T-helper 22 cell (primary cell): ENCODE measurements at places on chromosomes 12 and 14.

DNA sequence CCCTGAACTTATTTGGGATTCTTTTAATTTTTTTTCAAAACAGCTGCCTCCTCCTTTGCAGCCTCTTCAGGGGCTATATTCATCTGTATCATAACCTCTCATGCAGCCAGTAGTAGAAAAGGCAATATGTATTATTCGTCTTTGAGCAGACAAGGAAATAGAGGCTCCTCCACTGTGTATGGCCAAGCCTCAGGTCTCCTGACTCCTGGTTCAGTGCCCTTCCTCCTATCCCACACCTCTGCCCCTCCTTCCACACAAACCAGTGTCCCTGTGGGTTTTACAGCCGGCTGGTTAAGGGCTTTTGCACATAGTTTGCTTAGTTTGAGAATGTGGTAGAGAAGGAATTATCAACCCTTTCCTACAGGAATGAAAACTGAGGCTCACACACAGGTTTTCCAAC is 8.8 kb upstream of the ACVRL1 start:
- no peak for DNase-seq

DNA sequence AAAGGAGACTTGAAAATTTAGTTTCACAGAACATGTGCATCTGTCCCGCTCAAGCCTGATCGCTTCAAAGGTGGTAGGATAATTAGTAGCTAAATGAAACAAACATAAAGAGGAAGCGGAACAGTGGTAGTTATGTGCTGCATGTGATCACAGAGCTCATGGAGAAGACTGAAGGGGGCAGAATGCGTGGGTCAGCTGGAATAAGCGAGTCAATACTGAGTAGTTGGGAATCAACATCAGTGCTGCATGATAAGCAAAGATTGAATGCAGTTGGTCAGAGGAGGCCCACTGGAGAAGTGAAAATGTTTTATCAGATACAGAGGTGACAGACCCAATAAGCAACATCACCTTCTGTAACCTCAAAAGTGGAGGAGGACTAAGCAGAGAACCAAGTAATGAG is 95.1 kb upstream of the RFX4 start:
- DNase-seq, result no peak

GRCh38 chr12:2960390-2960956 is 1.3 kb downstream of the TEAD4 start:
- no peak for DNase-seq

DNA sequence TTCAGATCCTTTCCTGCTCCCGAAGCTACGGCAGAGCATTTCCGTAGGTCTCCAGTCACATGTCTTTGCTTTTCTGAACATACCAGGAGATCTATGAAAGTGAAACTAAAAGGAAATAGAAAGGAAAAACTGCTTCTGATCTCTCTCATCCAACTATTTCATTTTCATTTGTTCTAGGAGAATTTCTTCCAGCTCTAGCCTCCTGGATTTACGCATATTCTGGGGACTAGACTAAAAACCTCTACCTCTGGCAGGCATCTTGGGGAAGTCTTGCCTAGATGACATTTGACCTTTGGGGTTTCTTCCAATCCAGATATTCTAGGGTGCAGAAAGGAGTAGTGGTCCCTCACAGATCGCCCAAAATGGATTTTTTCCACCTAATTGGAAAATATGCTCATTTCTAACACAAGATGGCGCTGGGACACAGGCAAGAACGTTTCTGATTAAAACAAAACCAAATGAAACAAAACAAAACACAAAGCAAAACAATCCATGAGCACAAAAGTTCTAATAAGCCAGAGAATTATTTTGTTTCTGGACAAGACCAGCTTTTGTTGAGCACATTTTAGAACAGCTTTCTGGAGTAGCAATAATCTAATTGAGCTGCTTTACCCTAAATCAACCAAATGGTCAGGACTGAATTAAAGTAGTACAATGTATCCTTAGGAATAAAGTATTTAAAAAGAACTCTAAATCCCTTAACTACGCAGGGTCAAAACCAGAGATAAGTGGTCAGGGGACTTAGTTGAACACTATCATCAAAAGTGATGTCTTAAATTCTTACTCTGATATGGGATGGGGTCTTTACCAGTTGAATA is 12.3 kb upstream of the PARP11 start:
- DNase-seq, result no peak

DNA sequence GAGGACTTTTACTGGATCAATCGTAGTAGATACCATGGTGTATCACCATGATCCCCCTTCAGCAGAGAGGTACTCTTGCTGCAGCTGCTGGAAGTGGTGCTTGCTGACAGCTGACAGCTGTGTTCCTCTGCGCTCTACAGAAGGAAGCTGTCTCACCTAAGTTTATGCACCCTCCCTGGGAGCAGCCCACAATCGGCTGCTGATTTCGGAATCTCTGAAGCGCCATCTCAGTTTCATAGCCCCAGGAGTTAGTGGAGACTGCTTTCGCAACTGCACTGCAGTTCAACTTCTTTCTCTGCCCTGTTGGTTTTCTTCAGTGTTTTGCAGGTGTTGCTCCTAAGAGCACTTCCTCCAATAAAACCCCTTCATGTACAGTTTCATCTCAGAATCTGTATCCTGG is 237.9 kb downstream of the PAWR start:
- DNase-seq, result no peak

DNA sequence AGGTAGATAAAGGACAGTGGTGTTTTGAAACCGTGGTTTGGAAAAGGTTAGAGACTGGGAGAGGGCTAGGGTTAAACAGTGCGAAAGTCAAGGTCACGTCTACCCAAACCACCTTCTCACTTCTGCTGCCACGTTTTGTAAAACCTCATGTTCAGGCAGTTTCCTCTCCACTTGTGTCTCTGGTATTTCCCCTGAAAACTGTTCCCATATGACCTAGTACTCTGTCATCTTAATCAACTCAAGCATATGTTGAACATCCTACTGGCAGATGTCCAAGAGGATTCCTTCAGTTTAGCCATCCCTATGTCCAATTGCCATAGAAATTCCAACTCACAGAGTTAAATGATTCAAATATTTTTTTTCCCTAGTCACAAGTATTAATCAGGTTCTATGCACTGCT is 17.4 kb downstream of the CLEC4C start:
- no peak for DNase-seq

- DNase-seq, result no peak
Observed at GRCh38 chr12:94225506-94225905, 77.1 kb downstream of the PLXNC1 start.

GRCh38 chr12:27355979-27356378 is 23.3 kb downstream of the BMAL2 start:
- no peak for DNase-seq

GRCh38 chr12:30243426-30243825 is 452.2 kb downstream of the IPO8 start:
- no peak for DNase-seq

DNA sequence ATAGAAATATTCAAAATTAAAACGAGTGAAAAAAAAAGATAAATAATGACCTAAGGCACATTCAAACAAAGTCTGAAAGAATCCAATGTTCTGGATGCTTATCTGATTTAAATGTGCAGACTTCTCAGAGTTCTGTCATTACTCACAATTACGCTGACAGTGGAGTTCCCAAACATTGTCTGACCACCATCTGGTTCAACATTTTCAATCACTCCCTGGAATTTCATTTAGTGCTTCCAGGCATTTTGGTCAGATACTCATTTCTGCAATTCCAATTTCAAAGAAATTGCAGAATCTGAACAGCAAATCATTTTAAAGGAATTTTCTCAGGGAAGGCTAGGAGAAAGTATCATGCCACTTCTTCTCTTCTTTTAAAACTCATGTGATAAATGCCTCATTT is 398.2 kb upstream of the PDE3A start:
- no peak for DNase-seq

DNA sequence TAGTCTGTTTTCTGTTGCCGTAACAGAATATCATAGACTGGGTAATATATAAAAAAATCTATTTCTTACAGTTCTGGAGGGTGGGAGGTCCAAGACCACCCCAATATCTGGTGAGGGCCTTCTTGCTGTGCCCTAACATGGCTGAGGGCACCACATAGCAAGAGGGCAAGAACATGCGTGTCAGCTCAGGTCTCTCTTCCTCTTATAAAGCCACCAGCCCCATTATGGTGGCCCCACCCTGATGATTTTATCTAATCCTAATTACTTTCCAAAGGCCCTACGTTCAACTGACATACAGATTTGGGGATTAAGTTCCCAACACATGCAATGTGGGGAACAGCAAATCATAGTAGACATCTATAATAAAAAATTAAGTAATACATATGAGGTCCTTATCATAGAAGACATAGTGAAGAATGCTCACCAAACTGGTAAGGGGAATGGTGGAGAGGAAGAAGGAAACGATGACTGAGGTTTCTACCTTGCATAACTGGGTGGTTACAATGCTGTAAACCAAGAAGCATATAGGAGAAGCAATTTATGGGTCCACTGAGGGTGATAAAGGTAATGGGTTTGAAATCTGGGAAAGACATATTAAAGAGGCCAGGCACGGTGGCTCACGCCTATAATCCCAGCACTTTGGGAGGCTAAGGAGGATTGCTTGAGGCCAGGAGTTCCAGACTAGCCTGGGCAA is 27.0 kb downstream of the BTBD7 start:
- DNase-seq, result no peak

- no peak for DNase-seq
Observed at GRCh38 chr14:52154992-52155650, 86.3 kb upstream of the NID2 start.

DNA sequence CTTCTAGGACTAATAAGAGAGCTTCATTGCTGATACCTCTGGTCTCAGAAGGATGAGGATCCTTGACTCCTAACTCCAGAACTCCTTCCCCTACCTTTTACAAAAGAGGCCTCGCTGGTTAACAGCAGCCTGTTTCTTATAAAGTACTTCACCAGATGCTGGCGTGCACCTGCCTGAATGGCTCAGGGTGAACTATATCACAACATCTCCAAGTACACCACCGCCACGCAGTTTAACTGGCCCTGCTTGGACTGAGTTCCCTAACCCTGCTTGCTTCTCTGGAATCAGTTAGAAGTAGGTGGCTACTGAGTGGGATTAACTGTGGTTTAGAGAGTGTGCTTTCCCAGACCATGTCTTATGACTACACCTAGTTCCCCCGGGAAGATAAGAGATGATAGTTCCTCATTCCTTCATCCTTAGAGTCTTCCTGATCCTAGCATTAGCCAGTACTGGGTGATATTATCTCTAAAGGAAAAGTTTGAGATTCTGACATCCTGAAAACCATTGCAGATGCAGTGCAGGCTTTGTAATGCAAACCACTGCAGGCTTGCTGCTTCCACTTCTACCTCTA is 3.0 kb downstream of the FOXJ2 start:
- no peak for DNase-seq

DNA sequence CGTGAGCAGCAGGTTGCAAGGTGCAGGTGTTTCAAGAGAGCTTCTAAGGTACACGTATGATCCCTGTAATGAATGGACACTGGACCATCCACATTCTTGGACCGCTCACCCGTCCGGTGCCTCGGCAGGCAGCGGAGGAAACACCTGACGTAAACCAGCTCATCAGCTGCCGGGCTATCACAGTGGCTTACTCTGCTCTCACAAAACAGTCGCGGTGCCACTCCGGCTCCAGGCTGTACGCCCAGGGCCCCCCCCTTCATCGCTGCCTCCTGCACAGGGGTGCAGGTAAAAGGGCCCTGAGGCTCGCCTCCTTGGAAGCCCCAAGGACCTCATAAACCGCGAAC is 436 bp downstream of the VPS33A start:
- DNase-seq, result no peak

- no peak for DNase-seq
Observed at GRCh38 chr12:118183711-118184110, 47.8 kb downstream of the PEBP1 start.
